ENCODE measurements at places on chromosomes 13 and 19.

DNA sequence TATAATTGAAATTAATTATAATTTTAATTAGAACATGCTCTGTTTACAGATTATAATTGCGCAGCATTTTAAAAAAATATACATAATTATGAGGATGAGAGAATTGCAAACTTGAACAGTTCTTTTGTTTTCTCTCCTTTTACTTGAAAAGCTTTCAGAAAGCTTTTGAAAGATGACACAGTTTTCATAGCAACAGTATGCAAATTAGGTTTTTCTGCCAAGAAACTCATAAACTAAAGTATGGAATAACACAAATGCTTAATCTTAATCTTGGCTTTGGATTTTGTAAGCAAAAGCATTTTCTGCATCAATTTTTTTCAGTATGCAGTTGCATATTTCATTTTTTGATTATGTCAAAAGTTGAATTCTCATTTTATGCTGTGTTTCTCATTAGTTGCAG lies 32.8 kb upstream of the AKAP11 start:
- no peak for DNase-seq

DNA sequence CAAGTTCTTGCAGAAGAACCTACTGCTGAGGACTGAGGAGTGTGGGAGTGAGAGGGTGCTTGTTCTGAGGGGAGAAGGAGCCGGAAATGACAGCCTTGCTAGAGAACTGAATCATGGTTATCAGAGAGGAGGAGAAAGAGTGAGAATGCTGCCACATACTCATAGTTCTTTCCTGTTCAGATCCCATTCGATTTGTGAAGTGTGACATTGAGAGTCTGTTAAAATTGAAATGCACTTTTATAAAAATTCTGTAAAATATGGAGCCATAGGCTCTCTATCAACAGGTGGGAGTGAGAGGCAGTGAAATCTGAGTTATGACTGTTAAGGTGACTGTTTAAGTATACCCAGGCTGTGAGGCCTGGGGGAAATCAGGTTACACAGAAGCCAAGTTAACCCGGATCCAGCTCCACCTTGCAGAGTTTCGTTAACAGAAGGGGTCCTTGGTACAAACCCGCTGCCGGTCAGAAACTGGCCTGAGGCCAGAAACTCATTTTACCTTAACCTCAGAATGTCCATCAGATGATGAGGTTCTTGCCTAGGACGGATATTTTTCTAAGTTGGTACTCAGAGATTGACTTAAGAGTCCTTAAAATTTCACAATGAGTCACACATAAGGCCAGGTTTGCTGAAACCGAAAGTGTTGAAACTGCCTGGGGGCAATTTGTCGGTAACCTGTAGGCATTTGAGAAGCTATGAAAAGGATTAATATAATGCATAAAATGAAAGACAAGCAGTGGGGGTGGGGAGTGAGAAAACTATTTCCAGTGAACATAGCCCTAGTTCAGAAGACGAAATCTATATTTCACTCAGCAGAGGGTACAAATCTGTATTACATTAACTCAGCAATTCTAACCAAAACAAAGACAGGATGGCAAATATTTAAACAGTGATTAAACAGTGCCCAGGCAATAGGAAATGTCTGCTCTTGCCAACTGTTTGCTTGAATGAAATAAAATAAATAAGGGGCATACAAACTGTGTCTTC lies 350.5 kb downstream of the KCNRG start:
- DNase-seq = peak; percentile 84

GRCh38 chr19:37654629-37655300 lies 500 bp downstream of the ZFP30 start:
- DNase-seq = peak; percentile 86

- no peak for DNase-seq
These were observed 184.1 kb downstream of the USP12 start for GRCh38 chr13:26987486-26988013.

GRCh38 chr19:1225440-1226226 lies 12.2 kb downstream of the CBARP start:
- no peak for DNase-seq

DNA sequence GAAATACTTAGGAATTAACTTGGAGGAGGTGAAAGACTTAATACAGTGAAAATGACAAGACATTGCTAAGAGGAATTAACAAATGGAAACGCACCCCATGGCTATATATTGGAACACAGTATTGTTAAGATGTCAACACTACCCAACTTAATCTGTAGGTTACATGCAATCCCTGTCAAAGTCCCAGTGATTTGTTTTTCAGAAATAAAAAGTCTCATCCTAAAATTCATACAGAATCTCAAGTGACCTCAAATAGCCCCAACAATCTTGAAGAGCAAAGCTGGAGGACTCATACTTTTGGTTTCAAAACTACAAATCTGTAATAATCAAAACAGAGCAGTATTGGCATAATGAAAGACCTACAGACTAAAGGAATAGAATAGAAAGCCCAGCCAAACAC lies 13.2 kb downstream of the ATP4B start:
- no peak for DNase-seq

DNA sequence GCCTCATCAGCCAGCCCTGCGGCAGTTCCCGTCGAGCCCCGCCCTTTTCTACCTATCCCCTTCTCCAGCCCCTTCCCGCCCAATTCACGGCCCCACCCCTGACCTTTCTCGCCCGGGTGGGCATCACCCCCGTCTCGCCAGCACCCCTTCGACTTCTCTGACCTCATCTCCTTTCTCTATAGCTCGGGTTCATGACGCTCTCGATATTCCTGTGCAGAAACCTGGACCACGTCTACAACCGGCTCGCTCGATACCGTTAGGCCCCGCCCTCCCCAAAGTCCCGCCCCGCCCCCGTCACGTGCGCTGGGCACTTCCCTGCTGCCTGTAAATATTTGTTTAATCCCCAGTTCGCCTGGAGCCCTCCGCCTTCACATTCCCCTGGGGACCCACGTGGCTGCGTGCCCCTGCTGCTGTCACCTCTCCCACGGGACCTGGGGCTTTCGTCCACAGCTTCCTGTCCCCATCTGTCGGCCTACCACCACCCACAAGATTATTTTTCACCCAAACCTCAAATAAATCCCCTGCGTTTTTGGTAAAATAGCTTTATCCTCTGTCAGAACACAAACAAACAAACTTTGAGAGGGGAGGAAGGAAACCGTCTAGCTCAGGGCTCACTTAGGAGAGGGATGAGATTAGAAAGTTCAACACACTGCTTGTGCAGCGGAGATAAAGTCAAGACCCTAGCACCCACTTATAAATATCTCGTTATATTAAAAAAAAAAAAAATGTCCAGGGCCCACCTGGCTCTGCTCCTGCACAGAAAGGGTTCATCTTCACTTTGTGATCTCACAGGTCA lies 5.1 kb downstream of the CD37 start:
- peak; percentile 34 for DNase-seq

GRCh38 chr19:7520131-7521051 lies 2.0 kb upstream of the MCOLN1 start:
- no peak for DNase-seq

DNA sequence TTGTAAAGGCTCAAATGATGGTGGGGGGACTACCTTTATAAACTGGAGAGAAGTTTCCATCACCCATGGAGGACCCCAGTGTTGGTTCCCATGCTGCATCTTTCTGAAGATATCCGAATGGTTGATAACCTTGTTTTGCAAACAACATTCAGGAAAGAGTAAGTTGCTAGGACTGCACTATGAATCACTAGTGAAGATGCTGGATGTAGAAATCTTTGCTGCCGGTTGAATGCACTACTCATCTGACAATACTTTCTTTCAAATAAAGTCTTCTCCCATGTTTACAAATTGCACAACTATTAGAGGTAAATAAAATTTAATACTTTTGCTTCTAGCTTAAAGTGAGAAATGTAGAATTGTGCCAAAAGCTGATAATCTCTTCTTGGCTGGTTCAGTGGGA lies 198.4 kb upstream of the SLITRK6 start:
- no peak for DNase-seq

DNA sequence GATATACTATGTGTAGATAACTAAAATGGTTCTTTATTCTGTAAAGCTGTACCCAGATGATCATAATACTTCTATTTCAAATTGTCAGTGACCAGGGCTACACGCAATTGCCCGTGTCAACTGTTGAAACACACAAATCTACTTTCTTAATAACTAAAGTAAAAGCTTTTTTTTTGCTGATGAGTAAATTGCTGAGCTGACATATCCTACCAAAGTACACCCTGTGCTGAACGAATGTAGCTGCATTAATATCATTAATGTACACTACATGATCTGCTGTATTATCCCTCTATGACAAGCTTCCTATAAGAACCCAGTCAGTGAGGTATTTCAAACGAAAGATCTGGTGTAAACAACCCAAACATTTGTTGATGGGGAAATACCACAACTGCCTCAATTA lies 827.2 kb upstream of the ATXN8OS start:
- no peak for DNase-seq

- no peak for DNase-seq
These were observed 133.5 kb downstream of the UQCRFS1 start for GRCh38 chr19:29079356-29080032.

DNA sequence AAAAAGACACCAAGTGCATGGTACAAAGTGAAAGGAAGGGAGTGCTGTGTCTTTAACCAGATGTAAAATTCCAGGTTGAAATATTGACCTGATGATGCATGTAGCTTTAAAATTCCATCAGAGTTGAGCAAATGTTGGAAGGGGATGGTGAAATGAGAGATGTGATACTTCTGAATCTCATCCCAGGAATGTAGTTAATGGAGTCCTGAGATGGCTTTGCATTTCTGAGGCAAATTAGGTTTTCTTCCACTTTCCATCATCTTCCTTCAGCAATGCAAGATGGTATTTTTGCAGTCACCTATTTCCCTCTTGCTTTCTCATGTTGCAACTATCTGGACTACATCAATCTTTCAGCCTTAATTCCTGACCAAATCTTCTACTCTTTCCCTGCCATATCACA lies 194.1 kb upstream of the MIR17HG start:
- peak; percentile 10 for DNase-seq

GRCh38 chr13:72495681-72496080 lies 231.7 kb downstream of the MZT1 start:
- DNase-seq = no peak

GRCh38 chr13:58376349-58376748 lies 744.8 kb downstream of the PCDH17 start:
- no peak for DNase-seq

DNA sequence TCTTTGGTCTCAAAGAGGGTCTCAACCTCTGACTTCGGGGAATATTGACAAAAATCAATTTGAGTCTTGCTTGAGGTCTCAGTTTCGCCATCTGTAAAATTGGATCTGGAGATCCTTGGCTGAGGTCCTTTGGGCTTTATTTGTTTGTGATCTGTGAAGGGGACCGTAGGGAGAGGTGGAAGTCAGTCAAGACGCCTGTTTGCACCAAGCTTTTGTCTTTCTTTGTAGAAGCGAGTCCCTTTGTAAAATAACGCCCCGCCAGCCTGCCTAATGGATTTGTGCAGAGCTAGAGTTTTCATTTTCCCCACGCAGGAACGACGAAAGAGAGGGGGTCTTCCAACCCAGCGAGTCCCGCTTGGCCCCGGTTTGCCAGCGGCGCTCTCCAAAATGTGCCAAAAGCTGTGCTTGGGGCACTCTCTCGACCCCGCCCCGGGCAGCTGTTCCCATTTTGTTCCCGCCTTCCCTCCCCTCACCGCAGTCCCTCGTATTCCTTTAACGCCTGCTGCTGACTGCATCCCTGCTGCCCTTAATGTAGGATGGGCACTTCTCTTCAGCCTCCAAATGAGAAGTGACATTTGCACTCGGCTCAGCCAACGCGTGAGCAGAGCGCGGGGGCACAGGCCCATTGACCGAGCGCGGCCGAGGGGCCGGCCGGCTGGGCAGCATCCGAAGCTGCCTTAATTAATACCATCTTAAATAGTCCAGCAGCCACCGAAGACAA lies 13.0 kb downstream of the ZIC5 start:
- no peak for DNase-seq

DNA sequence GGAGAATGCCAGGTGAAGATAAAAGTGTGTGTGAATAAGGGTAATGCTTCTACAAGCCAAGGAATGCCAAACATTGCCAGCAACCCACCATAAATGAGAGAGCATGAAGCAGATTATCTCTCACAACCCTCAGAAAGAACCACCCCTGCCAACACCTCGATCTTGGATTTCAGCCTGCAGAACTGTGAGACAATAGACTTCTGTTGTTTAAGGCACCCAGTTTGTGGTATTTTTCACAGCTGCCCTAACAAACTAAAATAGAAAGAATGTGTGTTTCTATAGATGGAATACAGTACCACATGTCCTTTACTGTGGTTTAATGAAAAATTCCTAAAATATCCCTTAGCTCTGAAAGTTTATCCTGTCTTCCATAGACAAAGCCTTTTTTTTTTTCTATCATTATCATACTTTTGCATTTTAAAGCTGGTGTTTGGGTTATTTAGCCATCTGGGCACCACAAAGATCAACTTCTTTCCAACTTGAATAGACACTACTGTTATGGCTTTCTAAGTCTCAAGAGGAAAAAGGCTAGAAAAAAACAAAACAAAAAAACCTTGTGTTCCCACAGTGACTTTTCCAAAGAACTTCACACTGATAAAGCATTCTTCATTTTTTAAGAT lies 505.6 kb downstream of the KCTD12 start:
- no peak for DNase-seq

DNA sequence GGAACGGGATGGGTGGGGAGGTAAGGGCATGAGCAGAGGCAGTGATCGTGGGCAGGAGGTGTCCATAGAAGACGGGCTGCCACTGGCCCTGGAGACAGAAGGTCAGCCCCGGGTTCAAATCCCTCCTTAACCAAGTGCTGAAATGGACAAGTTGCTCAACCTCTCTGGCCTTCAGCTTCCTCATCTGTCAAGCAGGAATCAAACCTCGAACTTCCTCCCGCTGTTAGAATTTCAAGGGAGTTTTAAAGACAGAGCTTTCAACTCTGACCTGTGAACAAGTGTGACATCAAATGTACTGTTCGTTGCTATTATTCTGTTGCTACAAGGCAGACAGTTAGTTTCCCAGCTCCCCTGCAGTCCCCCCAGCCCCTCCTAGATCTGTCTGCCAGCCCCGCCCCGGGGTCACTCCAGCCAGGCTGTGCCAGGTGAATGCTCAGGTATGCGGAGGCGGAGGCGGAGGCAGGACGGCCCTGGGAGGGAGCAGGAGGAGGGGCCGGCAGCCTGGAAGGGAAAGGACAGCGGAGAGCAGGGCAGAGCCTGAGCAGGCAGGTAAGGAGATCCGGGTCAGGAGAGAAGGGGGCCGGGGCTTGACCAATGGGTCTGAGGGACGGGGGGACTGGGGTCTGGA lies at the start of gene EPS8L1:
TSS of gene EPS8L1 (plus strand) at position 499 of the 628 bp plus-strand sequence. CDS start 576 bp downstream, outside the sequence.
- DNase-seq = peak; percentile 33

- peak; percentile 54 for DNase-seq
These were observed 616.4 kb downstream of the EFNB2 start for GRCh38 chr13:105918842-105919741.

- DNase-seq = no peak
These were observed 30.2 kb upstream of the TFDP1 start for GRCh38 chr13:113554333-113554700.

- peak; percentile 51 for DNase-seq
These were observed 95.2 kb downstream of the USP12 start for GRCh38 chr13:27076421-27076820.

DNA sequence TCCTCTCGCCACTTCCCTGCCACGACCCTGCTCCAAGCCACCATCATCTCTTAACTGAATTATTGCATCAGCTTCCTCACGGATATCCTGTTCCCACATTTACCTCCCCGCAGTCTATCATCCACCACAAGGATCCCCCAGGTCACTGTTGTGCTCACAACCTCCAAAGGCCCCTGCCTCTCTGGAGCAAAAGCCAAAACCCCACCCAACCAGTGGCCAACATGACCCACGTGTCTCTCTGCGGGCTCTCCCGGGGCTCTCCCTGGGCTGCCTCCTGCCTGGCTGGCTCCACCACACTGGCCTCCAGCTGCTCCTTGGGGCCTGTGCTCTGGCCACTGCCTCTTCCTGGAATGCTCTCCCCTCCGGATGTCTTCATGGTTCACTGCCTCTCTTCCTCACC lies 809.3 kb downstream of the UQCRFS1 start:
- no peak for DNase-seq
